ENCODE measurements at places on chromosomes 3 and 15.

GRCh38 chr3:15501126-15501525 is 20.4 kb downstream of the COLQ start:
- no peak for DNase-seq

- DNase-seq = no peak
These were observed 9.9 kb upstream of the EPB42 start for GRCh38 chr15:43230640-43231115.

DNA sequence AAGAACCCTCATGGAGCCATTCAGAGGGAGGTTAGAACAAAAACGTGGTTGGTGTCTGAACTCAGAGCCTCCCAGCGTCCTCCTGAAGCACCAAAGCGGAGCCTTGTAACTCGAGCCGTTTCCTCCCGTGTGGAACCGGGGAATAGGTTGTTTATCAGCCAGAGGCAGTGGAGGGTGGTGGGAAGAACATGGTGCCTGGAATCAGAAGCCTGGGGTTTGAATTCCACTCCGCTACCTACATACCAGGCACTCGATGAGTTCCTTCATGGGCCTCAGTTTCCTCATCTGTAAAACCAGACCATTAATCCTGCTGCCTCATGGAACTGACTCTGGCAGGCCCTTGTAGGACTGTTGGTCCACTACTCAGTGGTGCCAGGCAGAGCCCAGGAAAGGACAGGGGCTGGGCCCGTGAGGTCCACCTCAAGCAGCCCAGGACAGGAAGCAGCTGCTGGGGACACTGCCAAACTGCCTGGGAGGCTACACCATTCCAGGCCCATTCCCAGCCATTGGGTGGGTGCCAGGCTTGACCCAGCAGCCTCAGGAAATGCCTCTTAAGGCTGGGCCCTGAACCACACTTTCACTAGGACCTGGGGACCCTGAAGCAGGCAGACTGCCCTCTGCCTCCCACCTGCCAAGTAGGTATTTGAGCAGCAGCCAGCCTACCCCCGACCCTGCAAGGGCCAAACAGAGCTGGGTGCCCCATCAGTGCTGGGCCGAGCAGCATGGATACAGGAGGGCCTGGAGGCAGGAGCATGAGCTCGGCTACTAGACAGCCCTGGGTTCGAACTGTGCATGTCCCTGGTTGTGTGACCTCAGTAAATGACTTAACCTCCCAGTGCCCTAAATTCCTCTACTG is 33.4 kb downstream of the PRKCD start:
- no peak for DNase-seq

DNA sequence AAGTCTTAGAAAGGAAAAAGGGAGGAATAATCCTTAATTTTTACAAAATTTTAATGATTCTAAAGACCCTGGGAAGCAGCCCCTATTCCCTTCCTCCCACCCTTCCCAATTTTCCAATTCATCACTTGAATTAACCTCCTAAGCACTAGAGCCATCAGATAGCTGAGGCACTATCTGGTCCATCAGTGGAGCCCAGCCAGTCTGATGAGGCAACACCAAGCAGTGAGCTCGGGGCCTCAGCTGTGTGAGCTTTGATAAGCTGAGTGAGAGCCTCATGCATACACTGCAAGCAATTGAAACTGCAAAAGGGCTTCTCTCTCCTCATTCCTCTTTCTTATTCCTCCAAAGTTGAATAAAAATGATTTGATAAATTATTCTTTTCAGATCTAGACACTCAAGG is 31.9 kb downstream of the TUSC7 start:
- DNase-seq = no peak

DNA sequence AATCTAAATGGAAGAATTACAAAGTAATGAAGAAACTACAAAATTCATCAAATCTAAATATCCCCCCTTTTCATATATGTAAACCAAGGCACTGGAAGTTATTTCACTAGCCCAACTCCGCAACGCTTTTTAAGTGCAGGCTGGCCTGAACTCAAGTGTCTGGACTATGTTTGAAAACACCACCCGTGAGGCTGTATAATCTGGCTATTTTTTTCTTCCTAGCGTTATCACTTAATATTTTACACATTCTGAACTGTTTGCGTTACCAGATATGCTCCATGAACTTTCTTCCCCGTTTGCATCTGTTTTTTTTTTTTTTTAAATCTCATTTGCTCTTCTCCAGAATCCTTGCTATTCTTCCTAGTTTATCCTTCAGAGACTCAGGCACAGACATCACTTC is 619.5 kb upstream of the CBLB start:
- DNase-seq = no peak

- peak; percentile 20 for DNase-seq
These were observed 648.6 kb upstream of the ZNF385D start for GRCh38 chr3:22399566-22399965.

- DNase-seq = no peak
These were observed 287.6 kb upstream of the TBL1XR1 start for GRCh38 chr3:177484926-177485325.

DNA sequence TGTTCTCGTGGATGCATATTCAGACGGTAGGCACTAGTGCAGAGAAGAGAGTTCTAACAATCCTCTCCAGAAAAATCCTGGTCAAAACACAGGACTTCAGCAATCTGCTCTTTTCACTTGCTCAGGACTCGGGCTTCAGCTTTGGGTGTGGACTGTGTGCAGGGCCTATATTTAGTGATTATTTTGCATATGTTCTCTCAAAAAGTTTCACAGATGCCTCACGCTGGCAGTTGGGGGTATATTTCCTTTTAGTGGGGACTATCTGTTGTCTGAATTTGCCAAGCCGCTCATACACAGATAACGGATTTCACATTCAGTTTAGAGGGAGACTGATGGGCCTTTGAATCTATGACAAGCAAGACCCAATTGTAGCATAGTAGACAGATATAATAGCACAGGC is 54.4 kb upstream of the LRRN1 start:
- DNase-seq = no peak

- peak; percentile 99 for DNase-seq
These were observed 43.0 kb downstream of the VGLL4 start for GRCh38 chr3:11600501-11601282.

- no peak for DNase-seq
These were observed 17.0 kb downstream of the IREB2 start for GRCh38 chr15:78454992-78455391.

DNA sequence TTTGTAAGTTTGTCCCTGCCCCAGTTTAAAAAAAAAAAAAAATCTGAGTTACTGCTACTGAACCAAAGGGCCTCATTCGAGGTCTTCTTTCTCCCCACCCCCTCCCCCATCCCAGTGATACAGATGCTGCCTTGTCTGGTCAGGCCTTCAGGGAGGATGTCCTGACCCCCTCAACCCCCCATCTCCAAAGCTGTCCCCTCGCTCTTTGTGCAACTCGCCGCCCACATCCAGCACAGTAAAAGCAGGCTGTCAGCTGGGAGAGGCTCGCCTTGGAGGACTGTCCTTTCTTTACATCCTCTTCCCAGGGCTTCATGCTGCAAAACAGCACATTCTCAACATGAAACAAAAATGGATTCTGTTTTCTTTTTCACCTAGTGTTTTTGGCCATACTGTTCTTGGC is 133.4 kb downstream of the VGLL4 start:
- no peak for DNase-seq

- peak; percentile 14 for DNase-seq
These were observed 74.9 kb upstream of the CHRNB4 start for GRCh38 chr15:78715930-78716329.

GRCh38 chr15:85726454-85726853 is 68.3 kb downstream of the KLHL25 start:
- DNase-seq = no peak

DNA sequence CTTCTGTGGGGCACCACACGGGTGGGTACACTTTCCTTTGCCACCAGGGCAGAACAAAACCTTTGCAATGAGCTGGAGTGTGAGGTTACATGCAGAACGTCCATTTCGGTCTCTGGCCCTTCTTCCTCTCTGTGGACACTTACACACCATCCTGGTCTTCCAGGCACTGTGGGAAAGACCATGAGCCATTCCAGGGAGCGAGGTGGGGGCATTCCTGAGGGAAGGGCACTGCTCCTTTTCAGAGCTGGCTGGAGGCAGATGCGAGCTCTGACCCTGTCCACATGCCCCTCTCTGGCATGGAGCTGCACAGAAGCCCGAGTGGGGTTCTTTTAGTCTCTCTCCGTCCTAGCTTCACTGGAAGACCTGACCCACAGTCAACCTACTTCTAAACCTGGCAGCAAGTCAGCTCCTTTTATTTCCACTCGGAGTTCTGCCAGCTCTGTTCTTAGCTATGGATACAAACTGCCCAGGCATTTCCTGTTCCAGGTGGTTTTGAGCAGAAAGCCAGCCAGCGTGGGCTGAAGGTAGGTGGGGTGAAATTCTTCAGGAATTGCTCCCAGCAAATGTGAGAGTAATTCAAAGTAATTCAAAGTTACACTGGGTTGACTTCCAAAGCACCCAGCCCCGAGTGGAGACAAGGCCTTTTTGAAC is 281.4 kb downstream of the ADAMTS17 start:
- peak; percentile 19 for DNase-seq

- no peak for DNase-seq
These were observed 1122.2 kb downstream of the TBL1XR1 start for GRCh38 chr3:176075046-176075445.

- DNase-seq = no peak
These were observed 82.6 kb upstream of the TRIM42 start for GRCh38 chr3:140595295-140595694.

- DNase-seq = no peak
These were observed 866.9 kb downstream of the ROBO1 start for GRCh38 chr3:78900880-78901279.

GRCh38 chr3:94304954-94305353 is 242.1 kb downstream of the NSUN3 start:
- no peak for DNase-seq

- DNase-seq = no peak
These were observed 450.6 kb upstream of the TBL1XR1 start for GRCh38 chr3:177647876-177648275.

- no peak for DNase-seq
These were observed 11.3 kb upstream of the RAF1 start for GRCh38 chr3:12675115-12675810.

DNA sequence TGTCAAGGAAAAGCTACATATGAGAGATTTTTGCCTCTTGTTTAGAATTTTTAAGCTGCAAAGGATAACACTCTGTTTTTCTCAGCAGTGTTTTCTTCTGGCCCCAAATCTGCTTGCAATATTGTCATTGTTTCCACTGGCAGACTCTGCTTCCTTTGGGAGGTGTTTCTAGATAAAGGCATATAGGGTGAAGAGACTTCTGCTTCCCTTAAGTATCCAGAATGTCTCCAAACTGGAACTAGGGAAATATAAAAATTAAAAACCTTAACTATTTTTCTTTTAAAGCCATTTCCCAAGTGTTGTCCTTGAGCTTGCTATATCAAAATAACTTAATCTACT is 225.8 kb downstream of the CGGBP1 start:
- DNase-seq = no peak

GRCh38 chr15:80694611-80695098 is 455 bp upstream of the ABHD17C start:
- DNase-seq = no peak

DNA sequence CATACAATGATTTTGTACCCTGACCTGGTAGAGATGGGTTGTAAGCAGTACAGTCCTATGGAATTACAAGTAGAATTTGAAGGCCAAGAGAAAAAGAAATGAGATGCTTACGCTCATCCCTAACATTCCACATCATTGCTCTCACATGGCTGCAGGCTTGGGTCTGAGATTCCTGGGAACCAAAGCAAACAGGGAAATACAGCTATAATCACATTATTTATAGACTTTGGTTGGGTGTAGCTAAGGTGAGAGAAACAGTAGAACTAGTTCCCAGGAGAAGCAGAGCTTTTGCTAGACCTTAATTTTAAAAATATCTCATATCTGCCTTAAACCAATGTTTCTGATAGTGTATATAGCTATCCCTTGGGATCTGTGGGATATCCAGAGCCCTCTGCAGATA is 51.4 kb downstream of the SLCO3A1 start:
- DNase-seq = no peak

GRCh38 chr15:55827204-55827603 is 84.3 kb upstream of the PRTG start:
- no peak for DNase-seq
